H4 (cell line): ENCODE measurements at places on chromosomes 6 and 20. TPM values are rescaled to one million over a fixed set of nuclear protein-coding genes. Genes with fewer than 3 reads are reported as not detected.
A peak's percentile ranks its signal among the peaks of the same experiment; 100 is the strongest.

DNA sequence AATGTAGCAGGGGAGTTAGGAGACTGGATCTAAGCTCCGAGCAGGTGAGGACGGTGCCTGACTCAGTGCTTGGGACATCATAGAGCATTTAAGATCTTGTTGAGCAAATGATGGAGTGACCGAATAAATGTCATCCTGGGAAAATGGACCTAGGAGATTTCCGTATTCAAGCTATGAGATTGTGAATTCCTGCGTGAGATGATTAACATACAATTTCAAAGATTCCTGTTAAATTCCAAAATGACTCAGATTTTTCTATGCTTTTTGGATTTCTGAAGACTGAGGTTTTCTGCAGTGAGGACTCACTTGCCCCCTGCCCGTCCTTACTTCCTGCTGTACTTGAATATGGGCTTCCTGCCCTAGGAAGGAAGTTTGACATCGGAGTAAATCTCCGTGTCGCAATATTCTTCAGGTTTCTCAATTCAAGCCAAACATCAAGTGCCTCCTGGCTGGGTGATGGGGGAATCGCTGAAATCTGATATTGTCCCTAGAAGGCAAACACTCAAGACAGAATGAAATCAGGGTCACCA lies 5.2 kb downstream of the SYTL3 start:
- DNase-seq: no peak

DNA sequence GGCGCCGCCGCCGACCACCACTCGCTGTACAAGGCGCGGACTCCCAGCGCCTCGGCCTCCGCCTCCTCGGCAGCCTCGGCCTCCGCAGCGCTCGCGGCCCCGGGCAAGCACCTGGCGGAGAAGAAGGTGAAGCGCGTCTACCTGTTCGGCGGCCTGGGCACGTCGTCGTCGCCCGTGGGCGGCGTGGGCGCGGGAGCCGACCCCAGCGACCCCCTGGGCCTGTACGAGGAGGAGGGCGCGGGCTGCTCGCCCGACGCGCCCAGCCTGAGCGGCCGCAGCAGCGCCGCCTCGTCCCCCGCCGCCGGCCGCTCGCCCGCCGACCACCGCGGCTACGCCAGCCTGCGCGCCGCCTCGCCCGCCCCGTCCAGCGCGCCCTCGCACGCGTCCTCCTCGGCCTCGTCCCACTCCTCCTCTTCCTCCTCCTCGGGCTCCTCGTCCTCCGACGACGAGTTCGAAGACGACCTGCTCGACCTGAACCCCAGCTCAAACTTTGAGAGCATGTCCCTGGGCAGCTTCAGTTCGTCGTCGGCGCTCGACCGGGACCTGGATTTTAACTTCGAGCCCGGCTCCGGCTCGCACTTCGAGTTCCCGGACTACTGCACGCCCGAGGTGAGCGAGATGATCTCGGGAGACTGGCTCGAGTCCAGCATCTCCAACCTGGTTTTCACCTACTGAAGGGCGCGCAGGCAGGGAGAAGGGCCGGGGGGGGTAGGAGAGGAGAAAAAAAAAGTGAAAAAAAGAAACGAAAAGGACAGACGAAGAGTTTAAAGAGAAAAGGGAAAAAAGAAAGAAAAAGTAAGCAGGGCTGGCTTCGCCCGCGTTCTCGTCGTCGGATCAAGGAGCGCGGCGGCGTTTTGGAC lies 2.0 kb downstream of the SOX4 start:
- DNase-seq: no peak

DNA sequence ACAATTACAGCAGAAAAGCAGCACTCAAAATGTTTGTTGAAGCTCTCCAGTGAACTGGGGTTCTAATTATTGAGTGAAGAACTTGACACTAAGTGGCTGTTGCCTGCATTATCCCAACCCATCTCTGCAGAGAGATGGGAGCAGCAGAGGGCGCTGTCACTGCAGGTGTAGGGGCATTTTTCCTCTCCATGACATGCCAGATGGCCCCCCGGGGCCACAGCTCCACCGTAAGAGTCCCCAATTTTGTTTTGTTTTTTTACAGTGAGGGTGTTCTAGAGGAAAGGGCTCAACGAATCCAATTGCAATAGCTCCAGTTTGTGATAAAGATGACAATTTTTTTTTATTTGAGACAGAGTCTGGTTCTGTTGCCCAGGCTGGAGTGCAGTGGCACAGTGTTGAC lies 1.9 kb upstream of the FUCA2 start:
- DNase-seq: no peak

- DNase-seq: no peak
Observed at GRCh38 chr6:140414966-140415620, 1040.6 kb upstream of the CITED2 start.

DNA sequence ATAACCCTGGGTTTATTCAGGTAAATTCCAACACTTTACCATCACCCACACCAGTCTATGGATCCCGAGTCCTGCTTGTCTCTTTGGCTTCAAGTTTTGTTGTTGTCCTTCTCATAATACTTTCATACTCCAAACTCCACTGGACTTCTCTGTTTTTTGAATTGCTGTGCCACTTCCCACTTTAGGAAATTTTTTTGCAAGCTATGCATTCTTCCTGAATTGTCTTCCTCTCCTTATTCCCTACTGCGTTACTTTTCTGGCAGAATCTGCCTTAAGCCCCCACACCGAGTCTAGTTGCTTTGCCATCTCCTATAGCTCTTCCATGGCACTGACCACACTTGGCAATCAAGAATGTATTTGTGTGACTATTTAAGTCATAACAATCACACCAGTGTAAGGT lies 96.1 kb downstream of the TSHZ2 start:
- no peak for DNase-seq

DNA sequence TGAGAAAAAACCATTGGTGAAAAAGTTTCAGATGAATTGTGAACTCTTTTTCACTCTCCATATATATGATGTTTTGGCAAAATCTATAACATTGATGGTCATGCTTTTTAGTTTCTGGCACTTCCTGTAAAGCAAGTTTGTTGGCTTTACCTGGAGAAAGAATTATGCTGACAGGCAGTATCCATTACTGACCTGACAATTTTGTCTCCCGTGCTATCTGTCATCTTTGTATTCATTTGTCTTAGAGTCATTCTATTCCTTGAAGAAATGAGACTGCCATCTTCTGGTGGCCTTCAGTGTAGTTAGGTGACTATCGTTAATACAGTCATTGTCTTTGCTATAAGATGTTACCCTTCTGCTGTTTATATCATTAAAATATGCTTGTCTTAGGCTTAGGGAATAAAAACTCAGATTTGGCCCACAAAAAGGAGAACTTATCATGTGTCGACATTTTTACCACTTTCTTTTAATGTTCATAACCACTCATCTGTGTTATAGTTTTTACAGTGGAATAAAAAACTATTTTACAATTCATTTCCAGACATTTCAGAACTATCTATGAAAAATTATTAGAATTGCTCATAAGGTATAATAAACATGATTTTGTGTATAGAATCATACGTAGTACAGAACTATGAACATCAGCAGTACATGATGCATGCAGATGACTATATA lies 707.0 kb downstream of the EPM2A start:
- peak; percentile 35 for DNase-seq

DNA sequence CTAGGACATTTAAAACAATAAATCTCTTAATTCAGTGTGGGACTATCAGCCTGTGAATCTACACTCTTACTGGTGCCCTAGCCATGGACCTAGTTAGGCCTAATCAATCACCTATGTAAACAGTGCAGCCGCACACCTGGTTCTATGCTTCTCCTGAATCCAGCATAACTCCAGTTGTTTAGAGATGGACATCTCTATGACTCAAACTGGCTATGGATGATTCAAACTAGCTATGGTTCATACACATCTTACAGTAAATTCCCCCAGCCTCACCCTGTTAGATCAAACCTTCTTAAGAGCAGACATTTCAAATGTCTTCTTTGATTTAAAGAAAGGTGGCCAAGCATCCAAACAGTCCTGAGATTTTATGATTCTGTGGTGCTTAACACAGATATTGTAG lies 34.7 kb downstream of the SLC35B3 start:
- no peak for DNase-seq

- DNase-seq: peak; percentile 78
Observed at GRCh38 chr20:47785854-47786764, 828 bp upstream of the SULF2 start.

DNA sequence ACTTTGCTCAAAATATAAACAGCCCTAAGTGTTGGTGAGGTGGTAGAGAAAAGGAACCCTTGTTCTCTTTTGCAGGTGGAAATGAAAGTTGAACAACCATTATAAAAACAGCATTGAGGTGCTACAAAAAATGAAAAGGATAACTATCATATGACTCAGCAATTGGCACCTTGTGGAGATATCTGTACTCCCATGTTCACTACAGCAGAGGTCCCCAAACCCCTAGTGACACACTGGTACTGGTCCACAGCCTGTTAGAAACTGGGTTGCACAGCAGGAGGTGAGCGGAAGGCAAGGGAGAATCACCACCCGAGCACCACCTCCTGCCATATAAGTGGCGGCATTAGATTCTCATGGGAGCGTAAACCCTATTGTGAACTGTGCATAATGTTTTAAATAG lies 267.4 kb upstream of the THEMIS start:
- DNase-seq: no peak

GRCh38 chr6:166434336-166434735 lies 51.6 kb upstream of the MPC1 start:
- DNase-seq: no peak

GRCh38 chr6:138726066-138726756 lies 47.4 kb upstream of the CCDC28A start:
- DNase-seq: no peak

DNA sequence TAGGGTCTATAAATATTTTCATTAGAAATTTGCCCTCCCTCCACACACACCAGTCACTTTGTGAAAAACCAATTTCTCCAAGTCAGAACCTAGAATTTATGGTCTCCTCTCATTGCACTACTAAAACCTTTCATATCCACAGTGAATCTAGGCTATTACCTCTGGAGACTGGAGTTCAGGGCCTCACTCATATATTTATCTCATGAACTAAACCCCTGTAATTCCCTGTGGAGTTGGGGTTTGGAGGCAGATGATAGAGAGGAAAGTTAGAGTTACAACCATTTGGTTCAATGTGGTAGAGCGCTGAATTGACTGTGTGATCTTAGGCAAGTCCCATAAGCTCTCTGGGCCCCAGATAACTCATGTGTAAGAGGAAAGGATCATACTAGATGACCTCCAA lies 18.2 kb upstream of the CEP85L start:
- DNase-seq: no peak

DNA sequence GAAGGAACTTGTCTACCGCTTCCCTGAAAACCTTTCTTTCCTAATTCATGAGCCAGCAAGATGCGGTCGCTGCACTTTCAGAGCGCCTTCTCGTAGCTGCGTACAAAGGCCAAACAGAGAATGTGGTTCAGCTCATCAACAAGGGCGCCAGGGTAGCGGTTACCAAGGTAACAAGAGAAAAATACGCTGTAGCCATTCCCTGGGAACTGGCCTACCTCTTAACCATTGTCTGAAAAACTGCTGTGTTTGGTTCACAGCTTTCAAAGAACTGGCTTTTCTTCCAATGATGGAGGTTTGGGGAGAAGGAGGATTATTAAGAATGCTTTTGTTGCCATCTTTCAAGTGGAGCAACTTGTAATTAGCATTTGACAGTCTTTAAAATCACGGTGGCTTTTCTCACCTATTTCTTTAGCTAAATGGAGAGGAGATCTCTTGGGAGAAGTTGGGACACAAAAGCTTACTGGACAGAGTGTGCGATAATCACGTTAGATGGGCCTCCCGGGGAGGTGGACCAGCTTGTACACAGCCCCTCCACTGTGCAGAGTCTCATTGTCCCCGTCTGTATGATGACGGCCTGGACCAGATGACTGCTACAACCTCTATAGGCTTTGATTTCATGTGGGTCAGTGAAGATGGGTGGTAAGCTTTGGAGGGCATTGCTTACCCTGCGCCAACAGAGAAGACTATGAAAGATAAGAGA lies 71.5 kb downstream of the LYRM2 start:
- DNase-seq: no peak

- no peak for DNase-seq
Observed at GRCh38 chr20:46004889-46005473, 3.7 kb upstream of the MMP9 start.

- DNase-seq: no peak
Observed at GRCh38 chr6:14865531-14866100, 380.3 kb upstream of the JARID2 start.

- DNase-seq: no peak
Observed at GRCh38 chr20:5128886-5129285, 2.1 kb downstream of the CDS2 start.

- DNase-seq: peak; percentile 44
Observed at GRCh38 chr6:15327271-15327670, 81.4 kb downstream of the JARID2 start.

DNA sequence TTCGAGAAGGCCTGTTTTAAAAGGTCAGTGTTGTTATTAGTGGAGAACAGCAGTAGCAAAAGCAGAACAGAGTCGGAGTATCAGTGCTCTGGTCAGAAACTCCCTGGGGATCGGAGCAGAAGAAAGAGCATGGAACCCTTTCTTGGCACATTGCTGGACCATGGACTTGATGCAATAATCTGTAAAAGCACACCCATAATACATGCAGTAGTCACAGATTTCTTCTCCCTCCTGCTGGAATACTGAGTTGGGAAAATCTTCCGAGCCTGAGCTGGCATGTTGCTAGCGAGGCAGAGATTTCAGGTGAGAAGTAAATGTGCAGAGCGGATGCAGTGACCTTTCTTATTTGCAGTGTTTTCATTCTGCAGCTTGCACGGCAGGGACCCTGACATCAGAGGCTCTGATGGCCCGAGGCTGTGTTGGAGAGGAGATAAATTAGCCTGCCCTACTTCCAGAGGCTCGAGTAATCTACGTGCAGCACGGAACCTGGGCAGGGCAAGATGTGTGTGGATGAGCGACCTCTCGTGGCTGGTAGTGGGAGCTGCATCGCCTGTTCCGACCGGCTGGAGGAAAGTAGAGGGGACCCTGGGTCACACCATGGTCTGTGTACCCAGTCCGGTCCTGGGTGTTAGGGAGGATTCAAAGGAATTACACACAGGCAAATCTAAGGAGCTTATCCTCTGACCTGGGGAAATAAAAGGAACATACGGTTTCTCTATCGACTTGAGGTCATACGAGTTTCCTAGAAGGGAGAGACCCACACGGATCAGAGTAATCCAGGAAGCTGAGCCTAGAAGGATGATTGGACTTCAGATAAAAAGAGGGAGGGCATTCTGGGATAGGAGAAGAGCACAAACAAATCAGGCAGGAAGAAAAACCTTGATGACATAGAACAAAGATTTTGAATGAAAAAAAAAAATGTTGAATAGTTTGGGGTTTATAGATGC lies 137.0 kb upstream of the STMND1 start:
- peak; percentile 91 for DNase-seq

DNA sequence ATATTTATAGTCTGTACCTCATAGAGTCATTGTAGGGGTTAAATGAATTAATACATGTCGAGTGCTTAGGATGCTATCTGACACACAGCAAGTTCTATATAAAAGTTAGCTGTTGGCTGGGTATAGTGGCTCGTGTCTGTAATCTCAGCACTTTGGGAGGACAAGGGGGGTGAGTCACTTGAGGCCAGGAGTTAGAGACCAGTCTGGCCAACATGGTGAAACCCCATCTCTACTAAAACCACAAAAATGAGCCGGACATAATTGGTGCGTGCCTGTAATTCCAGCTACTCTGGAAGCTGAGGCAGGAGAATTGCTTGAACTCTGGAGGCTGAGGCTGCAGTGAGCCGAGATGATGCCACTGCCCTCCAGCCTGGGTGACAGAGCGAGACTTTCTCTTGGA lies 222.9 kb downstream of the UBE3D start:
- DNase-seq: peak; percentile 28

PGC gene
- not detected in 2 replicates for total RNA-seq

RBL1 gene
- total RNA-seq: 6.8 and 7.6 TPM in 2 replicates

CYP39A1 gene
- total RNA-seq: 6.6 and 23.3 TPM in 2 replicates

SLC17A2 gene
- total RNA-seq: not detected in 2 replicates

CD24 gene
- 240 and 276 TPM in 2 replicates for total RNA-seq

LIN28B gene
- not detected in 2 replicates for total RNA-seq

ZNF311 gene
- total RNA-seq: 1.2 and 3.0 TPM in 2 replicates

DIDO1 gene
- 14.7 and 16.9 TPM in 2 replicates for total RNA-seq

EPHA7 gene
- total RNA-seq: 1.7 and 5.6 TPM in 2 replicates

HS3ST5 gene
- total RNA-seq: not detected in 2 replicates
